ENCODE measurements at places on chromosomes 12 and 14. TPM values are rescaled to one million over a fixed set of nuclear protein-coding genes. Genes with fewer than 3 reads are reported as not detected.

DNA sequence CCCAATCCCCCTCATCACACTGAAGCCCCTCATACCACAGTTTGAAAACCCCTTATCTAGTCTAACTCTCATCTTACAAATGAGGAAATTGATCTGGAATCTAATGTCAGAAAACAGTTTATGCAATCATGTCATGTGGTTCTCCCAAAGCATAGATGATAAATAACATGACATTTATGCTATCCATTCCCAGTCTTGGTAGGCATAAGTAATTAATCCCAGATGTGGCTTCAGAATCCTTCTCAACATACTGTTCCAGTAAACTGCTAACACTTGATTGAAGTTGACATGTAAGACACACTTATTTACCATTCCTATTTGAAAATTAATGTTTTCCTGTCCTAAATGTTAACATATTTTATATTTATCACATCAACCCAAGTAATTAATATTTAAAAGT, 168.7 kb downstream of the GALC start:
- no peak overlapping the region for H3K4me3 ChIP-seq
- H3K4me1 ChIP-seq = no peaks in the 10 kb centered on the region
- no peak overlapping the region for H3K27ac ChIP-seq

The RNASE1 gene
- polyA plus RNA-seq = 1,326 TPM

GRCh38 chr14:26199590-26200370, 398.1 kb downstream of the NOVA1 start:
- no peaks in the 10 kb centered on the region for H3K4me1 ChIP-seq
- H3K27me3 ChIP-seq = no peaks in the 10 kb centered on the region
- no peak overlapping the region for H3K27ac ChIP-seq

The TAS2R31 gene
- polyA plus RNA-seq = 0.14 TPM

The DPPA3 gene
- not detected for polyA plus RNA-seq

- no peaks in the 10 kb centered on the region for H3K27me3 ChIP-seq
- H3K36me3 ChIP-seq = no peaks in the 10 kb centered on the region
- peaks cover 34% of the 10 kb centered on the region for H3K4me1 ChIP-seq
These were observed 52.9 kb downstream of the PEBP1 start for GRCh38 chr12:118188690-118189371.

DNA sequence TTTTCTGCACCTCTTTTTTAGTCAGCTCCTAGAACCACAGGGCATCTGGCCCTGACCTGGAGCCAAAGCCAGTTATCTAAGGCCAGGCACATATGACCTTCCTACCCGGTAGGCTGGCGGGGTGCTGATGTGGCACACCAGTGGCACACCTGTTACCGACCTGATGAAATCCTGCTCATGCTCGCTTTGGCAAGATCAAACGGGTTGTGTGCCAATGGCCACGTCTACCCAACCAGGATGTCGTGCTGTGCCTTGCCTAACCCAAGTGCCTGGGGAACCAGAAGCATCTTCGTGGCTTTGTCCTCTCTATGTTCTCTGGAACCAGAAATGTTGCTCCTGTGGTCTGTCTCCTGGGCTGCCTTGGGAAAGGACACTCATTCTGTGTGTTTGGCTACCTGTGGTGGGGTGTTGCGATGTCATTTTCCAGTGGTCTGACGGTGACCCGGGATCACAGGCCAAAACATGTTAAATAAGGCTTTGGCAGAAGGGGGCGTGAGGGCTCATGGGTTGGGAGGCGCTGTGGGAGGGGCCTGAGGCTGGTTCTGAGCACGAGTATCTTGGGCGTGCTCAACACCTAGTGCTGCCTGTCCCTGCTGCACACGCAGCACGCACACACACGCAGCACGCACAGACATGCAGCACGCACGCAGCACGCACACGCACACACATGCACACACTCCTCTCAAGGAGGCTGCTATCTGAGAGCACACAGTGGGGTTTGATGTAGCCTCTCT, 27.9 kb downstream of the CCNK start:
- no peaks in the 10 kb centered on the region for H3K27me3 ChIP-seq
- peaks cover 43% of the 10 kb centered on the region for H3K36me3 ChIP-seq
- DNase-seq = no peak
- no peak overlapping the region for H3K4me3 ChIP-seq
- H3K4me1 ChIP-seq = no peaks in the 10 kb centered on the region

The SRGAP1 gene
- 1.8 TPM for polyA plus RNA-seq

DNA sequence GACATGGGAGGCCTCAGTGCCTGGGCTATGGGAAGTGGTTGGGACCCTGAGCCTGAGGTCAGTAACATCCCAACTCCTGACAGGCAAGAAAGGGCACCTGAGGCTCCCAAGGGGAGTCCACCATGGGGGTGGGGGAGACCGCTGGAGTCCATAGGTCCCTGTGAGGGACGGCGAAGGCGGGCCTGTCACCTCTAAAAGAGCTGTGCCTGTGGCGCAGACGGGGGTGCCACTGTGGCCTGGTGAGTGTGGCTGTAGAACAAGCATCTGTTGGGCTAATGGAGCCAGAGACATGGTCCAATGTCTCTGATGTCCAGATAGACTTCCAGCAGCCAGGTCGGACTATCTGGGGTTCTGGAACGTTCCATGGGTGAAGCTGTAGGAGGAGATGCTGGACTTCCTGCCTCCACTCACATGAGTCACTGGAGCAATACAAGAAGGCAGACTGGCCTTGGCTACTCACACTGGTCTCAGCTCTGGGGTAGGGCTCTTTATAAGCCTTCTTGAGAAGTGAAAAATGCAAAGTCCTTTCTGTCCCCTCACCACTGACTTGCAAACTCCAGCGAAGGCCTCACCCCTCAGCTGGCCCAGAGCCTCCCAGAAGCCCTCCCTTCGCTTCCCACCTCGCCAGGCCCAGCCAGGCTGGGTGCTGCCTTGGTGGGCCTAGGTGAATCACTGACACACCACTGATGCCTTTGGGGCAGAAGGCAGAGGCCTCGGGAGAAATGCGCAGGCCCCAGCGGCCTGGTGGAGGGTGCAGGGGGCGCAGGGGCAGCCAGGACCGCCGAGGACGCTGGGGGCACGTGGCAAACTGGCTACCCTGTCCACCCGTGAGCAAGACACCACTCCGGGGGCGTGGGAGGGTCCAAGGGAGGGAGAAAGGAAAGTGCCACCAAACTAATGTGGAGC, 1.1 kb upstream of the TRAF3 start:
- H3K27ac ChIP-seq = peak overlapping the region; percentile 89
- H3K36me3 ChIP-seq = no peaks in the 10 kb centered on the region
- no peaks in the 10 kb centered on the region for H3K27me3 ChIP-seq
- no peaks in the 10 kb centered on the region for H3K4me1 ChIP-seq
- peak; percentile 15 for DNase-seq

DNA sequence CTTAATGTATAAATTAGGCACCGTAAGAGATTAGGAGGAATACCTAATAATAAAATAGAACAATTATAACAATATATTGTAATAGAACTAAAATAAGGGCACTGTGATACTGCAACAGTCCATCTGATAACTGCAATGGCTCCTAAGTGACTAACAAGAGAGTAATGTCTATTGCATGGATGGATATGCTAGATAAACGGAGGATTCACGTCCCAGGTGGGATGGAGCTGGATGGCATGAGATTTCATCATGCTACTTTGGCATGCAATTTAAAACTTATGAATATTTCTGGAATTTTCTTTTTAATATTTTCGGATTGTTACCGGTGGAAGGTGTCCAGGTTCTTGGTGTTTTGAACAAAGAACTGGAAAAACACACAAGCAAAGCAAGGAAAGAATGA, 2.2 kb upstream of the TMEM19 start:
- no peak for DNase-seq
- H3K36me3 ChIP-seq = no peaks in the 10 kb centered on the region
- H3K4me1 ChIP-seq = peaks cover 4% of the 10 kb centered on the region
- no peaks in the 10 kb centered on the region for H3K27me3 ChIP-seq
- H3K4me3 ChIP-seq = no peak overlapping the region

DNA sequence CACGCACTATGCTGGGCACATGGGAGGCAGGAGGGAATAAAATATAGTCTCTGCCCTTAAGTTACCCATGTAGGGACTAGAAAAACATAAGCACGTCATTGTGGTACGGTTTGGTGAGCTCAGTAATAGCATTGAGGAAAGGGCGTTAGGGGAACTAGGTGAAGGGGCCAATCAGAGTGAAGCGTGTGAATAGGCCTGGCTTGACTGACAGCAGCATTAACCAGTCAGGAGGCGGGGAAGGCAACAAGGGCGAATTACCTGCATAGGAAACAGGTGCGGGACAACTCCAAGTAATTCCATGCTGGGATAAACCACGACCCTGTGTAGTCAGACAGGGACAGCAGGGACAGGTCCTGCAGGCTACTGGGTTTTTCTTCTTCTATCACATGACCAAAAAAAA, 107.7 kb downstream of the UNC79 start:
- H3K4me1 ChIP-seq = no peaks in the 10 kb centered on the region
- DNase-seq = no peak
- no peak overlapping the region for H3K4me3 ChIP-seq
- no peak overlapping the region for H3K27ac ChIP-seq
- no peaks in the 10 kb centered on the region for H3K36me3 ChIP-seq

DNA sequence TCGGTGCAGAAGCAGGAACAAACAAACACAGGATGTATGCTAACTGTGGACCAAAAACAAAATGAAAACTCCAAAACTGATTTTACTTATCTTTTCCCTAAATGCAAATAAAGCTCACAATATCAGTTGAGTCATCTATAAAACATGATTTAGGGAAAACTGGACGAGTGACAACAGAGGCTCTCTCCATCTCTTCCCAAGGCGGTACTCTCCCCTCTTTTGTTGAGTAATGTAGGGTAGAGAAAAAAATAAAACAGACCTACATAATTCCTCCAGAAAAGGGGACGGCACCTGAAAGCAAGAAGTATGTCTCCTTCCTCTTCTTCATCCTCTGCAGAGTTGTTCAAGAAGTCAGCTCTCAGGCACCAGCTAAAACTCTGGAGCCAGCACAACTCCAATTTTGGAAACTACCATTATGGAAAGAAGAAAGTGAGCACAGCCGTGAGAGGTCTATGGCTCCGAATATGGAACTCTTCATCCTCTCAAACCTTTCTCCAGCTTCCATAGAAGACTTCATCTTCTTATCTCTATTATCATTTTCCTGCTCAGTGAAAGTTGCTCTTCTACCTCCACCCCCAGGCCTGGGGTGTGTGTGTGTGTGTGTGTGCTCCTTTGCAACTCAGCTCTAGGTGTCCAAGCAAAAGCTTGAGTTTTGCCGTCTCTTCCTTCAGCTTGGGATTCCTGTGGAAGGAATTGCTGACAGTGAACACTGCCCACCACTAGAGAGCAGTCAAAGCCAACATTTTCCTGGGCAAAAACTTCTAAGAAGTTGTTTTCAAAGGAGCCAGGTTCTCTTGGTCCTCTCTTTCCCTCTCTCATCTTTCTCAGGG, 155.4 kb downstream of the DIO2 start:
- no peak overlapping the region for H3K27ac ChIP-seq
- no peaks in the 10 kb centered on the region for H3K4me1 ChIP-seq
- no peaks in the 10 kb centered on the region for H3K27me3 ChIP-seq
- no peaks in the 10 kb centered on the region for H3K36me3 ChIP-seq

The TMEM253 gene
- 0.43 TPM for polyA plus RNA-seq

DNA sequence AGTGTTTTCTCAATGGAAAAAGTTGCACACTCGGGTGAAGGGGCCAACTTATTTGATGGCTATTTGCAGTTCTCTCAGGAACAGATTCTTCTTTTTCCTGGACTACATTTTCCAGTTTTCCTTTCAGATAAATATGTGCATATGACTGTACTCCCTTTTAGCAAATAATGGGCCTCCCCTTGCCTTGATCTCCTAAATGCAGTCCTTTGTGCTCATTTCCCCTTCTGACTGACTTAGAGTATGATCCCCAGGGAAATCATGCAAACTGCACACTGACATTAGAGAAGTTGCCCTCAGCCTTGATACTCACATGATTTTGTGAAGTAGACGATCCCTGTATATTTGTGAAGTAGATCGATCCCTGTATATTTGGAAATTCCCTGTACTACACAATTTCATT, 492.9 kb upstream of the NOVA1 start:
- H3K4me3 ChIP-seq = no peak overlapping the region

The WNT1 gene
- 0.09 TPM for polyA plus RNA-seq

The DHRS2 gene
- polyA plus RNA-seq = 0.08 TPM

The P2RX2 gene
- polyA plus RNA-seq = 1.6 TPM

The SLCO1B1 gene
- polyA plus RNA-seq = not detected

The PZP gene
- polyA plus RNA-seq = 0.69 TPM

- DNase-seq = no peak
- no peaks in the 10 kb centered on the region for H3K27me3 ChIP-seq
- no peaks in the 10 kb centered on the region for H3K4me1 ChIP-seq
- no peak overlapping the region for H3K27ac ChIP-seq
- no peaks in the 10 kb centered on the region for H3K36me3 ChIP-seq
- H3K4me3 ChIP-seq = no peak overlapping the region
These were observed 18.1 kb downstream of the KRT85 start for GRCh38 chr12:52349196-52349595.

DNA sequence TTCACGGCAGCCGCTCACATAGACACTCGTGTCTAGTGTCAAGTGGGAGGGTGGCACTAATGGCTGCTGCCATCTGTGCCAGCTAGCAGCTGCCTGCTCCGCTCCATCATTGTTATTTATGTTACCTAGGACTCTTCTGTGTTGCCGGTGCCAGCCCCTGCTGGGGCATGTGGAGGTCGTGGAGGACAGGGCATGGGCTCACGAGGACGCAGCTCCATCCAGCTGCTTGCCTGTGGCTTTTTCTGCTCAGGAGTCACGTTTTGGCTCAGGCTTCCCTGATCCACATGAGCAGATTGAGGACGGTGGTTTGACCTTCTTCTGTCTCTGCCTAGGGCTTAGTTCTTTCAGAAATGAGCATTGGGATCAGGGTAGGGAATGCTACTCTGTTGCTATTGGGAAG, 31.2 kb downstream of the TPCN1 start:
- DNase-seq = no peak
- peaks cover 2% of the 10 kb centered on the region for H3K36me3 ChIP-seq
- no peak overlapping the region for H3K27ac ChIP-seq
- no peak overlapping the region for H3K4me3 ChIP-seq
- no peaks in the 10 kb centered on the region for H3K4me1 ChIP-seq

- no peak overlapping the region for H3K4me3 ChIP-seq
- H3K27ac ChIP-seq = no peak overlapping the region
- H3K36me3 ChIP-seq = no peaks in the 10 kb centered on the region
- H3K27me3 ChIP-seq = no peaks in the 10 kb centered on the region
- H3K4me1 ChIP-seq = no peaks in the 10 kb centered on the region
These were observed 96.0 kb upstream of the PCED1B start for GRCh38 chr12:46983393-46983793.

The FOXM1 gene
- 1.6 TPM for polyA plus RNA-seq

Measured in lung (tissue), 17 donors.